Mucosa of gallbladder (tissue), 1 donor: ENCODE measurements at places on chromosomes 6 and 20.

DNA sequence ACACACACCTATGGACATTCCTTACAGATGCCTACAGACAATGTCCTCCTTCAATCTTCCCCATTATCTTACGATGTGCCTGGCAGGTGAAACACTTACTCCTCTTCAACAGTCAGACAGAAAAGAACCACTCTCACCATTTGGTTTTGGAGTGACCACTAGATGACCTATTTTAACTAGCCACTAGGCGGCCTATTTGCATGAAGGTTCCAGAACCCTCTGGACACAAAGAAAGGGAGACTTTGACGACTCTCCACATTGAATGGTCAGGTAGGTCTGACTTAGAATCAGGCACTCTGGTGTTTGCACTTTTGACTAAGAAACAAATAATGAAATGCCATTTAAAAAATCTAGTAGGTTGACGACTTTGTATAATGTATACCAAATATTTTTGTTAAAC lies 42.0 kb downstream of the PNLDC1 start:
- no peak for DNase-seq

DNA sequence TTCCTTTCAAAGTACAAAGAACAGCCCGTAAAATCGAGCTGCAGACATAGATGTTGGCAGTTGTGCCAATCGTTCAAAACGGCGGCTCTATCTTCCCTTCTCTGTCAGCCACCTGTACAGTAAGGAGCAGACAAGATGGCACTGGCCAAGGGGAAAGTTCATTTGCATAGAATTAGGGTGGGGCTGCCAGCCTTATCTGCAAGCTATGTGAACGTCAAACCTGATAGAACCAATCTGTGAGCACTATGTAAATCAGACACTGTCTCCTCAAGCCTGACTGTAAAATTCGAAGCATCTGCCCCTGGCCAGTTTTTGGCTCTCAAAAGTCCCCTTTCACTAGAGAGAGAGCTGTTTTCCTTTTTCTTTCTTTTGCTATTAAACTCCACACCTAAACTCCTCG lies 374.5 kb downstream of the EPM2A start:
- DNase-seq, result no peak

- DNase-seq, result no peak
Measured at GRCh38 chr6:11586117-11586516, 48.6 kb downstream of the TMEM170B start.

- DNase-seq, result no peak
Measured at GRCh38 chr20:47392015-47392720, 35.7 kb upstream of the ZMYND8 start.

GRCh38 chr6:108195209-108195608 lies 29.4 kb downstream of the NR2E1 start:
- DNase-seq, result no peak

GRCh38 chr20:58146746-58147140 lies 81.7 kb downstream of the ANKRD60 start:
- no peak for DNase-seq

GRCh38 chr6:148874698-148875293 lies 128.0 kb downstream of the UST start:
- DNase-seq, result peak; percentile 17

- DNase-seq, result no peak
Measured at GRCh38 chr6:143160439-143161220, 99.9 kb downstream of the AIG1 start.

- DNase-seq, result no peak
Measured at GRCh38 chr20:56429502-56429901, 17.4 kb downstream of the CASS4 start.

DNA sequence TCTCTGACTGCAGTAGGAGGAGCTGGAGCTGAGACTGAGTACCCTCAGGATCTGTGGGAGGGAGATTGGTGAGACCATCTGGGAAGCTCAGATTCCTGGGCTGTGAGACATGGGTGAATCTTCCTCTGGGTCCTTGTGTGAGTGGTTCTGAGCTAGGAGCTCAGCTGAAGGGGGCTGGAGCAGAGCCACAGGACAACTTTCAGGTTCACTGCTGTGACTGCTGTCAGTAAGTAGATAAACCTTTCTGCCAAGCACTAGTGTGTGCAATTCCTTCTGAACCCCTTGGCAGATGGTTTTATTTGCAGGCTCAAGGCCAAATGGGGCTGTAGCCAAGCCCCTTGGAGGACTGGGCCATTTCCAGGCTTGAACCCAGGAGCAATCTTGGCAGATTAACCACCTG lies 49.6 kb upstream of the SNAP91 start:
- no peak for DNase-seq

GRCh38 chr6:10545482-10545881 lies 24.3 kb downstream of the GCNT2 start:
- no peak for DNase-seq

- DNase-seq, result no peak
Measured at GRCh38 chr20:21017528-21018085, 88.6 kb downstream of the LINC00237 start.

- peak; percentile 60 for DNase-seq
Measured at GRCh38 chr6:153231048-153231646, 100.1 kb upstream of the RGS17 start.

- no peak for DNase-seq
Measured at GRCh38 chr6:93624408-93624807, 205.0 kb upstream of the EPHA7 start.

DNA sequence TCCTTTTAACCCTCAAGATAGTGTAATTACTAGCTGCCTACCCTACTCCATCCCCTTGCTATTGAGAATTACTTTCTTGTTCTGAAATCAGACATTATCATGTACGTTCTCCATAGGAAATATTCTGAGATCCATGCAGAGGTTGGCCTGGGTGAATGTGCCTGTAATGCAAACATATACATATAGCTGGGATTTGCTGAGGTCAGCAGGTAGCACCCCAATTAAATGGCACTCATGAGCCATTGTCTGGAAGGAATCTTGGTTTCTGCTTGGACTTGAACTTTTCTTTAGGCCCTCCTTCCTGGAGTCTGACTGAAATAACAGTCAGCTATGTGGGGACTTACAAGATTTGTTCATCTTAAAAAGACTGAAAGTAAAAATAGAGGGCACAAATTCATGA lies 3.7 kb downstream of the HLA-DQB2 start:
- DNase-seq, result no peak

DNA sequence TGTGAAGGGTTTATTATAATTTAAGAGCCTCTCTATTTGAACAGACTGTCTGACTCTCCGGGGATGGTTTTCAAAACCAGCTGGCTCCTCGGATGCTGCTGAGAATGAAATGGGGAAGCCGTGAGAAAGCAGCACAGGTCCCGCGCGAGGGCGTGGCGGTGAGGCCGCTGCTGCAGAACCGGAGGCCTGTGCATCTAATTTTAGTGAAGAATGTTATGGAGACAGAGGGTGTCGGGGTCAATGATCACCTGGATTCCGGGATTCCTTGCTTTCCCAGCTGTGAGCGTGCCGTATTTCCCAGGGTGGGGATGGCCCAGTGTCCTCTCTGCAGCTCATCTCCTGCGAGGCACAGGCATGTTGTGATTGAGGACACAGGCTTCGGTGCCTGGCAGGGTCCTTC lies 348.0 kb downstream of the CDH4 start:
- DNase-seq, result no peak

DNA sequence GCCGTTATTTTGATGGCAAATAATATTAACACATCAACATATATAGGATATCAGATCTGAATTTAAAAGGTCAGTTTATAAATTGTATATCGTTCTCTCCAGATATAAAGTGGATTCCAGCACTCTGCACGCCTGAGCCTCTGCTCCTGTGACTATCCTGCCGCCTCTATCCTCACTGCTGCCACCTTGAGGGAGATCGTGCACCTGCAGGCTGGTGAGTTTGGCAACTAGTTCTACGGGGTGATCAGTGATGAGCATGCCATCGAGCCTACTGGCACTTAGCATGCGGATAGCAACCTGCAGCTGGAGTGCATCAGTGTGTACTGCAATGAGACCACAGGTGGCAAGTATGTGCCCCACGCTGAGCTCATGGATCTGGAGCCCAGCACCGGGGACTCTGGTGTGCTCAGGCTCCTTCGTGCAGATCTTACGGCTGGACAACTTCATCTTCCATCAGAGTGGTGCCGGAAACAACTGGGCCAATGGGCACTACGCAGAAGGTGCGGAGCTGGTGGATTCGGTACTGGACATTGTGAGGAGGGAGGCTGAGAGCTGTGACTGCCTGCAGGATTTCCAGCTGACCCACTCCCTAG lies 84.9 kb downstream of the FBXO5 start:
- DNase-seq, result peak; percentile 67

DNA sequence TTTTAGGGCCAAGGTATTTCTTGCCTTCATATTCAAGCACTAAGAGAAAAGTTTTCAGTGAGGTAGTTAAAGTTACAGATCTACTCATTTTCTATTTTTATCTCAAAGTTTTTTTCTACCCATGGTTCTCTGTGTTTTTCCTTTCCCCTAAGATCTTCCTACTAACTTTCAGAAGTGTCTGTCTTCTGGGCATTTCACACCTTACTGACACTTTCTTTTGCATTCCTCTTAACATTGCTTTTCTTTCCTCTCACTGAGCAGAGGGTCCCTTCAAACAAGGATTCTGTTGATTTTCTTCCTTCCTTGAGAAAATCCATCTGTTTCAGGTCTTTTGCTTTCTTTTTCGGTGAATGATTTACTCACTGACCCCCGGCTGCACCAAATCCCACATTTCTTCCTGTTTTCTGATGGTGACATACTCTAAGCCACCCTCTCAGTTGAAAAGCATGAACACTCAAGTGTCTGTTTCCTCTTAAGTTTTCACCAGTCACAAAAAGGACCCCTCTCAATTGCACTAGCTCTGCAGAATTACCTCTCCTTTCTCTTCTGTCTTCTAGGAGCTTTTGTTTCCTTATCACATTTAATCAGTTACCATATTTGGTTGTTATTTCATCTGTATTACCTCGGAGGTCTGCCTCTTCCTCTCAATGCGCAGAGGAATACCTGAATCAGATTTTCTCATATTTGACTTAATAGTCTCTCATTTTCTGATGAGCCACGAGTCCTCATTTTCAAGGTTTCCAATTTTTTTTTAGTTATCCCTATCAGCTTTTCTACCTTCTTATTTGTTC lies 73.5 kb upstream of the RNF217 start:
- no peak for DNase-seq

DNA sequence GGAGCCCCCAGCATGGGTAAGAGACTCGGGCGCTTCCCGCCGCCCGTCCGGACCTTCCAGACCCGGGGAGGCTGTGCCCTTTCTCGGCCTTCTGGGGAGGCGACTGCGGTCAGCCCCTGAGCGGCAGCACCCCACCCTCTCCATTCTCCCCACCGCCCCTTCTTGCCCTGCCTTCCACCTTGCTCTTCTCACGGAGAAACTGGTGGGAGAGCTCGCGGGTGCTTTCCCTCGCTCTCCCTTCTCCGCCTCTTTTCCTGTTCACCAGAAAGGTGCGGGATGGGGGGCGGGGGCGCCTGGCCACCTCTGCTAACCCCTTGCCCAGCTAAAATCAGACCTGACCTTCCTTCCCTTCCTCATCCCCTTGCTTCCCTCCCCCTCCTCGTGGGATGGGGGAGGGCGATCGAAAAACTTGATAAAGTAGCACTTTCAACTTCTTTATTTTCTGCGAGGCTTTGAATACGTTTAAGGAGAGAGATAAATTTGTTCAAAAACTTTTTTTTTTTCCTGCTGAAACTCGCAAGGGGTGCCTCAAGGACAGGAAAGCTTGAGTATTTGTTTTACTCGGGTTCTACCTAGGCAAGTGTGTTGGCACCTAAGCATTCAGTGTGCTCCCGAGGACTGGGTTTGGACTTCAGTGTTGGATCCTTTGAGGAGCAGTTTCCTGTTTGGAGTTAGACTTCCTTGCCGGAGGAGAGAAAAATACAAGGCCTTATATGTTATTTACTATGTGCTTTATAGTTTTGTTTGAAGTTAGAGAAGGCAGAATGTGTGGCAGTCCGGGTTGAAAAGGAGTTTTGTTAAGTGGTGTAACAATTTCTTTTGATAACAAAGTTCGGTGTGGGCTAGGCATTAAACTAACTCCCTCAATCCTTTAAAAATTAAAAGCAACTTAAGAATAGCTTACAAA lies 897 bp downstream of the CD2AP start:
- DNase-seq, result no peak

- no peak for DNase-seq
Measured at GRCh38 chr20:7090001-7090400, 322.5 kb downstream of the BMP2 start.

DNA sequence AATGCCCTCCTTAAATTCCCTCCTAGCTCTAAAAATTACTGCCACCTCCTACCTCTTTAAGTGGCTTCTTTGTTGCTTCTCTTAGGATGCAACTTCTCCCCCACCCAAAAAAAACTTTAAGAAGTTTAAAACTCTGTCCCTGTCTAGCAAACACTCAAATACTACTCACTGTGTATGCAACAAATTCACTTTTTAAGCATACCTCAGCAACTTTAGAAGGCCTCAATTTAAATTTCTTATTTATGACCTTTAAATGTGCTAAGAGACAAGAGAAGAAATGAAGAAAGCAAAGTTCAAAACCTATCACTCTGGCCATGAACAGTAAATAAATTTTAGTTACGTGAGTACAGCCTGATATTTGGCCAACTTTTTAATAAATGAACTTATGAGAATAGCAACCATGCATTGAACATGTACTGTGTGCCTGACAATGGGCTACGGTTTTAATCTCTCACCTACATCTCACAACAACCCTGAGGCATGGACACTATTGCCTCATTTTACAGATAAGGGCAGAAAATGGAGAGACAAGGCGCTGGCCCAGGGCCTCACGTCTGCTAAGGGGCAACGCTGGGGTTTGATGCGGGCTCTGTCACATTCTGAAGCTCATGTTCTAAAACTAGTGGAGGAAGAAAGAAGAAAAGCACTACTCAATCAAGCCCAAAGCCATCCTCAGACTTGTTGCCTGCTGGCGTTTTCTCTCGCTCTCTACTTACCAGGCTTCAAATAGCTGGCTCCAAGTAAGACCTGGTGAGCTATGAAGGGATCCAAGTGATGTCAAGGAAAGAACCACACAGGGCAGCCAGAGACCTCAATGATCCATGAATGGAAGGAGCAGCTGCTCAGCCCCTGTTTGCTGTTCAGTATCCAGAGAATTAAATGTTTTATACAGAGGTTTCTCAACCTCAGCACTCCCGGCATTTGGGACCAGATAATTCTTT lies 99.8 kb downstream of the TBC1D7 start:
- no peak for DNase-seq

DNA sequence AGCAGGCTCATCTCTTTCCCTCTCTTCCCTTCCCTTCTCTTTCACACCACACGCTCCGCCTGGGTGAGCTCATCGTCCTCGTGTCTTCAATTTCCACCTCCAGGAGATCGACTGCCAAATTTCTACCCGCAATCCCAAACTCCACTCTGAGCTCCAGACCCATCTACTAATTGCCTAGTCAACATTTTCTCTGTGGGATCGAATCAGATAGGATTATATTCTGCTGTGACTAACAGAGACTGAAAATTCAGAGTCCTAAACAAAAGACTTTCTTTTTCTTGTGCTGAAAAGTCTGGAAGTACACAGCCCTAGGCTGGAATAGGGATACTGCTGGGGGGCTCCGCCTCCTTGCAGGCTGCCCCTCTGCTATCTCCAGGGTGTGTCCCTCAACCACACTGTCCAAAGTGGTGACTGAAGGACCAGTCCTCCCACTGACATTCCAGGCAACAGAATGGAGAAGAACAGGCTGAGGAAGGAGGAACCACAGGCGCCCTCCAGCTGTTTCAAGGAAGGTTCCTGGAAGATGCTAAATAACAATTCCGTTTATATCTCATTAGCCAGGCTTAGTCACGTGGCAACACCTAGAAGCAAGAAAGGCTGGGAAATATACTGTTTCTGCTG lies 5.0 kb upstream of the HSPA12B start:
- no peak for DNase-seq

- no peak for DNase-seq
Measured at GRCh38 chr20:61841966-61842365, 223.7 kb downstream of the TAF4 start.
